Hematopoietic multipotent progenitor cell treated with erythropoietin and hydrocortisone succinate and interleukin-3 and kit ligand, for 8 days (in vitro differentiated cells): ENCODE measurements at places on chromosomes 2 and 18.
A peak's percentile ranks its signal among the peaks of the same experiment; 100 is the strongest.

DNA sequence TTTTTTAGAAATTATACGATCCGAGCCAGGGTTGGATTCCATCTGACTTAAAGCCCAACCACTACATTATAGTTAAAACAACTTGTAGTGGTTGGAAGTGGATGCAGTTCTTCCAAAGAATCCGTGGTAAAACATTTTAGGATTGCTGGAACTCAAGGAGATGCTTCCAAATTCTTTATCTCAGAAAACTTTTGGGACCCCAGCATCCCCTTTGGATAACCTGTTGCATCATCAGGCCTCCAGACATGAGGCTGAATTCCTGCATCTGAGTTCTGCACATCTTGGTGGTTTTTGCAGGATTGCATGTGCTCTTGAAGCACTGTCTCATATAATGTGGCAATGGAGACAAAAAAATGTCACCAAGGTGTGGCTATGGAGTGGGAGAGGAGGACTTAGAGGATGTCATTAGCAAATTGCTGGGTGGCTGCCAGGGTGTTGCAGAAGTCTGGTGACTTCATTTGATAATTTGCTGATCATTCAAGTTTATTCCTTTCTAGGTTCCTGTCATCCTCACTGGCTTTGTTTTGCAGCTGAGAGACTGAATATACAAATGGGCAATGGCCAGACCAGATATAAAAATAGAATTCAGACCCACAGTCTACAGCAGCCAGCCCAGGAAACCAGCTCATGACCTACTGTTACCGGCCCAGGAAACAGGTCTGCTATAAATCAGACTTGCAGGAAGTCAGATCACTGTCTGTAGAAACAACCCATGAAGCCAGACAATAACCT, 207.7 kb downstream of the BCL2 start:
- peak; percentile 70 for DNase-seq

DNA sequence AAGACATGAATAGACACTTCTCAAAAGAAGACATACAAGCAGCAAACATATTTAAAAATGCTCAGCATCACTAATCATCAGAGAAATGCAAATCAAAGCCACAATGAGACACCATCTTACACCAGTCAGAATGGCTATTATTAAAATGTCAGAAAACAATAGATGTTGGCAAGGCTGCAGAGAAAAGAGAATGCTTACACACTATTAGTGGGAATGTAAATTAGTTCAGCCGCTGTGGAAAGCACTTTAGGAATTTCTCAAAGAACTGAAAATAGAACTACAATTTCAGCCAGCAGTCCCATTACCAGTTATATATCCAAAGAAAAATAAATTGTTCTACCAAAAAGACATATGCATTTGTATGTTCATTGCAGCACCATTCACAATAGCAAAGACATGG, 61.7 kb downstream of the STRADB start:
- no peak for DNase-seq

- DNase-seq = no peak
Measured at GRCh38 chr2:36798724-36799123, 102.2 kb downstream of the VIT start.

GRCh38 chr18:46563317-46563716, 93.7 kb downstream of the LOXHD1 start:
- DNase-seq = no peak

DNA sequence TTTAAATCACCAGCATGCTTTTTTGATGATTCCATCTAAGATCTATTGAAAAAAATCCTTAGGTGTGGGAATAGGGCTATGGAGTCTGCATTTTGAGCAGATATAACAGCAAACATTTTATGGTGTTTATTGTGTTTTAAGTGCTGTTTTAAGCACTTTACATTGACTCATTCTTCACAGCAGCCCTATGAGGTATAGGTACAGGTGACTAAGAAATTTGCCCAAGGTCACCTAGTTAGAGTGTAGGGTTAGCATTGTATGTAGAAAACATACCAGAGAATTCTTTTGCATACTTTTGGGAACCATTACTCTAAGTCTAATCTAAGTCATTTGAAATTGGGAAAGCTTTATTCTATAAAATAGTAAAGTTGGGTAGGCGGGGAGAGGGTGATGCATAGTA, 31.3 kb downstream of the PPM1B start:
- no peak for DNase-seq

DNA sequence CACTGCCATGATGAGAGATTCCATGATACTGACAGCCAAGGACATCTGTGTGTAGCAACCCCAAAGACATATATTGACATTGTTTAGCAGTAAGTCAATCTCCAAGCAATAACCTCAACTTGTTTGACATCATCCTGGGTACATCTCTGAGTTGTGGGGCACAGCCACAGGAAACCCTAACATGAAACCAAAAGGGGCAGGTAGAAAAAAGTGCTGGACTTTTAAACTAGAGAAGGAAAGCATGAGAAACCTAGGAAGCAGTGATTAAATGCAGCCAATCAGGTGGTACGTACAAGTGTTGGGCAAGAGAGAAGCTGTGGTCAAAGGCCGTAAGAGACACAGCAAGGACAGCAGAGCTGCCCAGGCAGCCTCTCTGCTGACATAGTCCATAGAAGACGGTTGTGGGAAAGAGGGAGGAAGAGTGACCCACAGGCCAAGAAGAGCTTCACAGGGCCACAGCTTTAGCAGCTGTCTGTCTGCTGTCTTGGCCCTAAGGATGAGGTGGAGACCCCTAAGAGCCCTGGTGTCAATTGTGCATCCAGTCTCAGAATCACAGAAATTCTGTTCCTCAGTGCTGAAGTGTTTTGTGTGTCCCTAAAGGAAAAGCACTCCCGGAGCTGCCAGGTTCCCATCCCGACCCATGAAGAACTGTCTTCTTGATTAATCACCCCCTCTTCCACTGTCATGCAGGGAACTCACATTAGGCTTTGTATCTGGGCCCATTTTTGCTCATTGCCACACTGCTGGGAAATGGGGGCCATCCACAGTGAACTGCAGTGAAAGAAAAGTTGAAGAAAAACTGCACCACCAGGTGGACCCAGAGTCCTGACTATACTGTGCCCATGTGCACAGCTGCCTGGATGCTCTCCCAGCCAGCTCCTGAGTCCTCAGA, 25.4 kb upstream of the CHN1 start:
- DNase-seq = peak; percentile 36

GRCh38 chr2:120775801-120776589, 40.3 kb downstream of the GLI2 start:
- no peak for DNase-seq

- no peak for DNase-seq
Measured at GRCh38 chr2:37000318-37000717, 34.0 kb upstream of the STRN start.
